ENCODE measurements at places on chromosomes 5 and 9. TPM values are rescaled to one million over a fixed set of nuclear protein-coding genes. Genes with fewer than 3 reads are reported as not detected.

- H3K36me3 ChIP-seq, result no peaks in the 10 kb centered on the region
- no peak overlapping the region for H3K4me3 ChIP-seq
- no peak for DNase-seq
- no peaks in the 10 kb centered on the region for H3K4me1 ChIP-seq
- no peaks in the 10 kb centered on the region for H3K27me3 ChIP-seq
- no peak overlapping the region for H3K27ac ChIP-seq
Observed at GRCh38 chr9:3435732-3436131, 90.1 kb downstream of the RFX3 start.

DNA sequence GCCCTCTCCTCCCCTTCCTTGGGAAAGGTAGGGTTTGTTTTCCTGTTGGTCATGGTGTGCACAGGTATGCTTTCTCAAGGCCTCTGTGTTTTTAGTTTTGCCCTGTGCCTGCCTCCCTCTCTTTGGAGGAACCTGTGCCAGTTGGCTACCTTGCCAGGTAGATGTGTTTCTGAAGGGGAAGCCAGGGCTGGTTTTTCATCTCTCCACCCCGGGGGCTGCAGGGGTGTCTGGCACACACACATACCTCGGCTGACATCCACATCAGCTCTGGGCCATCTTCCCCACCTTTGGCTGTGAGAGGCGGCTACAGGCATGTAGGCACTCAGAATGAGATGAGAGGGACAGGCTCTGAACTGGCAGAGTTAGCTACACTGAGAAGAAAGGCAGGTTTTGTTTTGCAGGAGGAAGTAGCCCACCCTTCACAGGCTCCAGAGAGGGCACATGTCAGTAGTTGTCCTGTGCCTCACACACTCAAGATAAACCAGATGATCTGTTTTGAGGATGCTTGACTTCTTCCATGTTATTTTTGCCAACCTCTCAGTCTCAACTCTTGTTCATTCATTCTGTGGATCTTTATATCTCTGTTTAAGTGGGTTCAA lies 9.7 kb downstream of the RGMB start:
- no peak overlapping the region for H3K4me3 ChIP-seq
- H3K27me3 ChIP-seq, result no peaks in the 10 kb centered on the region
- H3K36me3 ChIP-seq, result peaks cover 83% of the 10 kb centered on the region
- no peak overlapping the region for H3K27ac ChIP-seq

DNA sequence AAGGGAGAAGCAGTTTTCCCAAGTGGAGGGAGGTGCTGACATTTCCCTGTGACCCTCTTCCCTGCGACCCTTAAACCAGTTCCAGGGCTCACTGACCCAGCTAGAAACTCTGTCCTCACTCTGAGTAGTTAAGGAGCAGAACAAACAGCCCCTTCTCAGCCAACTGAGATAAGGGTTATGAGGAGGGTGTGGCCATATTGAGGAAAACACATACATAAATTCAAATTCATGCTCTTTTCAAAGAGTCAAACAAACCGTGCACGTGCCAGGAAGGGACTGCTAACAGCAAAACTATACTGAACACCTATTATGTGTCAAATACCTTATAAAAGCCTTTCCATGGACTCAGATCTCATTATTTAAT lies 4.9 kb upstream of the AKNA start:
- no peaks in the 10 kb centered on the region for H3K36me3 ChIP-seq
- H3K27ac ChIP-seq, result no peak overlapping the region
- H3K4me1 ChIP-seq, result peaks cover 7% of the 10 kb centered on the region
- no peak overlapping the region for H3K4me3 ChIP-seq
- no peaks in the 10 kb centered on the region for H3K27me3 ChIP-seq

DNA sequence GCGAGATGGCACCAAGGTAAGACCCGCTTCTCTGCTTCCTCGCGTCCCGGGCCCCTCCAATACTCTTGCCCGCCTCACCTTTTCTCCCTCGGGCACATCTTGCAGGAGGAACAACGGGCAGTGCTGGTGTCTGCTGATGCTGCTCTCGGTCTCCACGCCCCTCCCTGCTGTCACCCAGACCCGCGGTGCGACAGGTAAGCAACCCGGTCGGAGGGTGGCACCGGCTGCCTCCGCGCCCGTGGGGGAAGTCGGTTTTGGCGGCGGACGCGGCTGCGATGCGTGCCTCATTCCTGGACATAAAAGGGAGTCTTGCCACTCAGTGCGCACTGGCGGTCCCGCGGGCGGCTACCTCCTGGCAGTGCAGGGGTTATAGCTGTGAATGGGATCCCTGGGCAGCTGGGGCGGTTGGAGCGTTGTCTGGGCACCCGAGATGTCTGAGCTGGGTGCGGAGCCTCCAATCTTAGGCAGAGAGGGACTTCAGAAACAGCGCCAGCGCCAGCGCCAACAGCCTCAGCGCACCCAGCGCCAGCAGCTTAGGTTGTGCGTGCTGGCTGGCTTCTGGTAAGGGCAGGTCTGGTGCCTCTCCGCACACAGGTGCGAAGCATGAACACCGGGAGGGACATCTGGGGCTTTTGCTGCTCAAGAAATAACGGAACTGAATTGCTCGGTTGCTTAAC lies 488 bp downstream of the COL15A1 start:
- H3K4me1 ChIP-seq, result no peaks in the 10 kb centered on the region
- H3K27me3 ChIP-seq, result peaks cover 92% of the 10 kb centered on the region
- no peak overlapping the region for H3K27ac ChIP-seq
- H3K36me3 ChIP-seq, result no peaks in the 10 kb centered on the region

The C5orf47 gene
- total RNA-seq, result not detected
